H4 (cell line): ENCODE measurements at places on chromosomes 16 and 17.

DNA sequence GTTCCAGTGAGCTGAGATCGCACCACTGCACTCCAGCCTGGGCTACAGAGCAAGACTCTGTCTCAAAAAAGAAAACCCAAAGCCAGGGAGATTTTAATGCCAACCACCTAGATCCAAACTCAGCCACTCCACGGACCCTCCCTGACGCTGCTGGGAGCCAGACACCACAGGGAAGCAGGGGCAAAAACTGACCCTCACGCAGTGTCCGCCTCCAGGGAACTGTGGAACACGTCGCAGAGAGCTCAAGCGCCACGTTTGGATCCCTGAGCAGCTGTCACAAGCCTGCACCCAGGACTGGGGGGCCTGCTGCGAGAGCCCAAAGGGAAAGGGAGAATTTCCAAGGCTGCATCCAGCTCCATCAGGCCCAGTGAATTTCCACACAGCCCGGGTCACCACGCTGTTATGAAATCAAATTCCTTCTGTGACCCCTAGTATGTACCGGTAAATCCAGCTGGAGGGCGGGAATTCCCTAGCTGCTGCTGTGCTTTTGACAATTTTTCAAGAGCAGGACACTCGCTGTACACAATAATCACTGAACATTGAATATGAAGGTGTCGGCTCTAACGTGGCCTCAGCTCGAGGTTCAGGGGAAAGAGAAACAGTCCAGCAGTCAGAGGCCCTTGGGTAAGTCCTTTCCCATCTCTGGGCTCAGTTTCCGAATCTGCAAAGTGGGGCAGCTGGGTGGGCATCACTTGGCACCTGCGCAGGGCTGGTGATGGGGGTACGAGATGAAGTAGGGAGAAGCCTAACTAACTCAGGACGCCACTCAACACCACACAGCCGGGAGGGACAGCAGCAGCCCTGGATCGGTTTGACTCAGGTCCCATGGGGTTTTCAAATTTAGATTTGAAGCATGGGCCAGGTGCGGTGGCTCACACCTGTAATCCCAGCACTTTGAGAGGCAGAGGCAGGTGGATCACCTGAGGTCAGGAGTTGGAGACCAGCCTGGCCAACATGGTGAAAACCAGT lies 8.6 kb downstream of the CARHSP1 start:
- no peak for DNase-seq

GRCh38 chr17:17491031-17491471 lies 5.1 kb downstream of the RASD1 start:
- no peak for DNase-seq

- DNase-seq: no peak
Measured at GRCh38 chr17:45347444-45347843, 30.6 kb upstream of the MAP3K14 start.

DNA sequence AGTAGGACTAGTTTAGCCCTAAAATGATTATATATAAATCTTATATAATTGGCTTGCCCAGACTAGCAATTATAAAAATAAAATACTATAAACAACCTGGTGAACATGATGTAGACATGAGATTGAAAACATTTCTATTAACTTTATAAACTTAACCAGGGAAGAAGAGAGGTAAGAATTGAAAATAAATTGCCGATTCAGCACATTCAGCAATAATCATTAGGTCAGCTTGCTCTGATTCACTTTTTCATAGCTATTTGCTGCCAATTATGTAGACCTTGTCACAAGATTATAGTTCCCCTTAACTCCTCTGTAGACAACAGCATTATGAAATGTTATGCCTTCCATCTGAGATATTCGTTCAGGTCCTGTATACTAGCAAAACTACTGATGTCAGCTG lies 199.3 kb upstream of the CA10 start:
- no peak for DNase-seq

- no peak for DNase-seq
Measured at GRCh38 chr16:31253642-31254045, 6.1 kb upstream of the ITGAM start.

DNA sequence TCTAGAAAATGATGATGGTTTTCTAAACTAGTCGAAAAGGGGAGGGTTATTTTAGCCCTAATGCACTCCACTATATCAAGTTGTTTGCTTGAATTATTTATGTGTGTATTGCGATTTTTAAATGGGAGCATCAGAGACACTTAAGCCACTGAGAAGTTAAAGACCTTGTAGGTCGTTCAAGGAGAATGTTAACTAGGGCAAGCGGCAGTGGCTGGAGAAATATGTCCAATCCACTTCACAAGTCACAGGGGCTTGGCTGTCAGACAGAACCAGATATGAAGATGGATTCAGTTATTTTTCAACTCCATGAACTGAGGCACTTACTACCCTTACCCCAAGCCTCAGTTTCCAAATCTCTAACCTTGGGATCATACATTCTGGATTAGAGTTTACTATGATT lies 702.0 kb downstream of the CDH11 start:
- DNase-seq: no peak

DNA sequence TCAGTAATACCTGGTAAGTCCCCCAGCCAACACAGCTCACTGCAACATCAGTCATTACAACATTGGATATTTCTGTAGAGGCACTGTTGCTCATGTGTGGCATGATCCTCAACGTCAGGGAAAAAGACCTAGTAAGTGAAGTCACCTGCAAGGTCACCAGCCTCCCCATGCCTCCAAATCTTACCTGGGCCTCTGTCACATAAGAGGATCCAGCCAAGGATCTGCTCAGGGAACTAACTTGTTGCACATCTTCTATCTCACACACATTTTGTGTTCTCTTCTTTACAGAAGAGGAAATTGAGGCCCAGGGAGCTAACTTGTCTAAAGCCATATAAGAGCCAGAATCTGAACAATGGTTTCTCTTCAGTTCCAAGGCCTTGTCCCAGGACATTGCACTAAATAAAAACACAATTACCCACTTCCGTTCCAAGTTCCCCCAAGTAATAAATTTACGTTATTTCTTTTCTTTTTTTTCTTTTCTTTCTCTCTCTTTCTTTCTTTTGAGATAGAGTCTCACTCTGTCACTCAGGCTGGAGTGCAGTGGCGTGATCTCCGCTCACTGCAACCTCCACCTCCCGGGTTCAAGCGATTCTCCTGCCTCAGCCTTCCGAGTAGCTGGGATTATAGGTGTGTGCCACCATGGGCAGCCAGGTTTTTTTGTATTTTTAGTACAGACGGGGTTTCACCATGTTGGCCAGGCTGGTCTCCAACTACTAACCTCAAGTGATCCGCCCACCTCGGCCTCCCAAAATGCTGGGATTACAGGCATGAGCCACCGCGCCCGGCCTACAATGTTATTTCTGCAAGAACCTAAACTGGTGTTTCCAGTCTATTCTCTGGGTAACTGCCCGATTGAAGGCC lies 1.3 kb downstream of the SHMT1 start:
- no peak for DNase-seq

DNA sequence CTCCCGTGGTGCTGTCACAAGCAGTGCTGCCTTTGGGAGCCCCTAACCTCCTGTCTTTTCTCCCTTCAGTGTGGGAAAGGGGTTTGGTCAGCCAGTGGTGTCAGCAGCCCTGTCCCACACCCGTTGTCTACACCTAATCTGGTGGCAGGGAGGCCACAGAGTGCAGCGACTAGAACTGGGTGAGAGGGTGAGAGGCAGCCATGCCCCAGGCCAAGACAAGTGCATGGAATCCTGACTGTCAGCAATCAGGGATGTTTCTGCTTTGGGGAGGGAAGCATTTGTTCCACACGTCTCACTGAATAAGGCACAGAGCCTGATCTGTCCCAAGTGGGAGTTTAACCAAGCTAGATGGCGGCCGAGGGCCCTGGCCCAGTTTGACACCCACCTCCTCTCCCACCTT lies 1.4 kb upstream of the ZNF267 start:
- no peak for DNase-seq

DNA sequence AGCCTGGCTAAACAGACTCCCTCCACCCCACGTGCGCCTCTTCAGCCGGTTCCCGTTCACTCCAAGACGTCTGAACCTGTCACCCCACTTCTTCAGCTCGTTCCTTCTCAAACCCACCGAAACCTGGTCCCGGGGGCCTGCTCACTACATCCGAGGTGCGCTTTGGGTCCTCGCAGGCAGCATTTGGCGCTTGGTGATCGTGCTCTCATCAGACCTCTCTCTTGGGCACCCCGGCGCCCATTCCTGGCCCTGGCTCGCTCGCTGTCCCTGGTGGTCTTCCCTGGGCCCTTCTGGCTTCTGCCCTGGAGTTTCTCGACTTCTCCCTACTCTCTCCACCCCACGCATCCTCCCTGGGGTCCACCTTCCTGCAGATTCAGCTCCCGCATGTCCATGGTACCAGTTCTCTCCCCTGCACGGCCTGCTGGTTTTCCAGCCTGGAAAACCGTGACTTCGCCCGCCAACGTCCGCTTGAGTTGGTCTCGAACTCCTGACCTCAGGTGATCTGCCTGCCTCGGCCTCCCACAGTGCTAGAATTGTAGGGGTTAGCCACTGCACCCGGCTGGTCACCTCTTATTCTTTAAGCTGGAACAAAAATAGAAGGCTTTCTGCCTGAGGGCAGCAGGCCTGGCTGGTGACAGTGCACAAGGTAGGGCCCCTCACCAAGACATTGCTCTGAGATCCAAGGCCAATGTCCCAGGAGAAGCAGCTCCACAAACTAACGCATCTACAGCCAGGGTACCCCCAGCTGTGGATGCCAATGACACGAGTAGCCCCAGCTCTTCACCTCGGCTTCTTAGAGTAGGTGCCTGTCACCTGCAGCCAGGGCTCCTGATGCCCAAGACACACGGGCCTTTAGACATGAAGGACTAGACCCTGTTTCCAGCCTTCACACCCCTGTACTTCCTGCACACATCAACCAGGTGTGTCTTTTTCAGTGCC lies 1.1 kb upstream of the MEAK7 start:
- no peak for DNase-seq

- DNase-seq: no peak
Measured at GRCh38 chr16:65106757-65107156, 15.1 kb downstream of the CDH11 start.

- DNase-seq: no peak
Measured at GRCh38 chr17:20242271-20242670, 225.1 kb downstream of the LGALS9B start.

DNA sequence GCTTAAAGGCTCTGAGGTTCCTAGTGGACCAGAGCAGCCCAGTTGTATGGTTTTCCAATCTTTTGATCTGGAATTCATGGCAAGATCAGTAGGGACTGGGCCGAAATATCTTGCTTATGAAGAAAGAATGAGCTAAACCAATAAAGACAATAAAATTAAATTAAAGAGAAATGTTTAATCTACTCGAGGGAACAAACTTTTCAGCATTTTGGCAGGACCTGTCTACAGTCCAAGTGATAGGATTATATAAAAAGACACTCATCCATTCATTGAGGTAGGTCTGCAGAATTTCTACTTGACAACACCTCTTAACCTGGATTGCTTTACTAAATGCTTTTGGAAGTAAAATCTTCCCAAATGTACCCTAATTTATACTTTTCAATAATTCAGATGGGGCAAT lies 113.6 kb downstream of the AXIN2 start:
- DNase-seq: no peak

DNA sequence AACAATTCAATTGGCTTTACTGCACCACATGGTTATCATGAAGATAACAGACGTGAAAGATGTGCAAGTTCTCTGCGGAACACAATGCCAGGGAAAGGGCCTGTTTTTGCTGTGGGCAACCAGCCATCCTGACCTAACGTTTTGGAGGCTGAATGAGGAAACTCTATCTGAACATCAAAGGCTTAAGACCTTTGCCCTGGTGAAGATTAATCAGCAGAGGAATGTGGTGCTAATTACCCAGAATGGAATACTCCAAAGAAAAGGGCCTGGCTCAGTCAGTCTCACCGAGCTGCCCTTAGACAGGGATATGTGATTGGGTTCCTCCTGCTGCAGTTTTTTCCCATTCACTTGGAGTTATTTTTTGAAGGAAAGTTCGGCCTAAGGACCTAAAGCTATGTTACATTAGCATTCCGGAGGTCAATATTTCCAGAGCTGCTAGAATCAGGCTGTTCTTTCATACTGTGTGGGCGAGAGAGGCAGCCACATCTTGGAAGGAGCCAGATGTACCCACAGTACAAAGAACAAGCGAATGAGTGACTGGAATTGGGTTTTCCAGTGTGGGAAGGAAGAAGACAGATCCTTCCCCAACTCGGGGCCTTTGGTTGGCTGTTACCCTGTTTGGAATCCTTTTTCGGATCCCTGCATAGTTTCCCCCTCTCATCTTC lies 15.5 kb downstream of the ASIC2 start:
- no peak for DNase-seq

DNA sequence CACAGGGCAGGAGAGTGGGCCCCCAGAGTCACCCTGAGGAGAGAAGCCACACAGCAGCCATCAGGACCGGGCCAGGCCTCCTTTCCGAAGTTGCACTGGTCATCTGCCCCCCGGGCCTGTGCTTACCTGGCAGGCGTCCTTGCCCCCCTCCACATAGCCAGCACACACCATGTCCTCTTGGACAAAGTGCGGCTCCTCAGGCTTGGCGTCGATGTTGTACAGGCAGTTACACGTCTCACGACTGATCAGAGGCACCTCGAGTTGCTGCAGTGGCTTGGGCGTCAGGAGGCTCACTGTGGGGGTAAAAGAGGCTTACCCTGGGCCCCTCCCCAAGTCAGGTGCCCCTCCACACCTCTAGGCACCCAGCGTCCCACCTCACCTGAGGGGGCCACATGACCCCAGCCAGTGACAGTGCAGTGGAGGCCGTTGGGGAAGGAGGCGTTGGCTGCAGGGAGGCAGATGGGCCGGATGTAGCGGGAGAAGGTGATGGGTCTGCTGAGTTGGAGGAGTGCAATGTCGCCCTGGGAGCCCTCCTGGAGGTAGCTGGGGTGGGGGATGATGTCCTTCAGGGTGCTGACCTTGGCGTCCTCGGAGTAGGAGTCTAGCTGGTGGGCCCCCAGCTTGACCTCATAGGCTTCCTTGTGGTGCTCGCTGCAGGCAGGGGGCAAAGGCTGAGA lies 3.1 kb downstream of the PRSS8 start:
- DNase-seq: no peak

- peak; percentile 20 for DNase-seq
Measured at GRCh38 chr17:32596628-32597027, 109.8 kb downstream of the CDK5R1 start.

DNA sequence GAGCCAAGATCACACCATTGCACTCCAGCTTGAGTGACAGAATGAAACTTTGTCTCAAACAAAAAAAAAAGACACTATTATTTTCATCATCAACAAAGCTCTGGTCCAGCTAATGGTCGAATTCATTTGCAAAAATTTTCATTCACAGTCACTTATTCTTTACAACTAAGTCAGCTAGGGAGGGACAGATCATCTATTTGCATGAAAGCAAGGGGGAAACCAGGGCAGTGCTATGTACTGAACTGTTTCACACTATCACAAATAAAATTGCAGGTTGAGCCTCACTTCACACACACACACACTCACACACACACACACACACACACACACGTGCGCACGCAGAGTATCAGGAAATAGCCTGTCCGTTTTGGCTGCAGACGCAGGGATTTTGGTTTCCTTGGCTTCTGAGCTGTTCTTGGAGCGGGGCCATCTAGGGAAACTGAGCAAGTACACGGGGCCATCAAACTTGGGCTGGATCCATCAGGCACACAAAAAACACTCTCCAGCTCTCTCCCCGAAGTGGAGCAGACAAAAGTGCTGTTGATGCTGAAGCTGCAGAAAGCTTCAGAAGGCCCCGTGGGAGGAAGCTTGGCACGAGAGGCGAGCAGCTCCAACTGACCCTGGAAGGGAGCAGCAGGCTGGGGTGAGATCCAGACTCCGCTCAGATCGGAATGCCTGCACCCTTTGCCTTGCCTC lies 44.3 kb upstream of the HELZ start:
- DNase-seq: no peak
